ENCODE measurements at places on chromosomes 7 and 10.

DNA sequence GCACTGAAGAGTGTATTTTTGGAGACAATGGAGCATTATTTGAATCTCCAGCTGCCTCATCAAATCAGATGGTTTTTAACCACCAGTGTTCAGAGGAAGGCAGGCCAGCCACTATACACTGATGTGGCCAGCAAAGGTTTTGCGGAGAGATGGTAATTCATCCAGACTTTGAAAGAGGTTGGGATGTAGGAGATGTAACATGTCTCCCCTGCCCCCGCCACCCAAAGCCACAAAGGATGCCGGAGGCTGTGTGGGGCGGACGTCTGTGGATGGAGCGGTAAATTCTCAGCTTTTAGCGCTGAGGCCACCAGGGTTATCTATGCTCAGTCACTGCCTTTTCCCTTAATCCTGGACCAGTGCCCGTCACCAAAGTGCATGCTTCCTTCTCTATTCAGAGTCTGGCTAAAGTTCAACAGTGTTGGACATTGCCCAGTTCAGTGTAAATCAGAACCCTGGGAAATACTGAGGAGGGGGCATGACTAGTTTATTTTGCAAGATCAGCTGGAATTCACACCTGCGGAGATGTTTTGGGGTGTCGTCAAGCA, 3.7 kb upstream of the TRIP6 start:
- DNase-seq = peak; percentile 68

DNA sequence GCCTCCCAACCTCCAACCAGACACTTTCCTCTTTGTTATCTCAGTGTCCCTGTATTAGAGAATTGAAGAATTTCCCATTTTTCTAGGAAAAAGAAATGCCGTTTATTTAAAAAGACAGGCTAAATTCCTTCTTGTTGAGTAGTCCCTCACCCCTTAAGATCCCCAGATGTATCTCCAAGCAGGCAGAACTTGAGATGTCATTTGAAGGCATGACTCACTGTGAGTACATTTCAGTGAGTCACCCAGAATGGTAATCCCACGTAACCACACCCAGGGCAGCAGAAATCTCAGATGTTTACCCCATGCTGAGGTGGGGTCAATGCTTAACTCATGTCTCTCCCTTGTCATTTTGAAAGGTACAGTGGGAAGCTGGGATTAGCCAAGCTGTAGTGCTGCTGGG, 4.4 kb downstream of the ZNF655 start:
- no peak for DNase-seq

DNA sequence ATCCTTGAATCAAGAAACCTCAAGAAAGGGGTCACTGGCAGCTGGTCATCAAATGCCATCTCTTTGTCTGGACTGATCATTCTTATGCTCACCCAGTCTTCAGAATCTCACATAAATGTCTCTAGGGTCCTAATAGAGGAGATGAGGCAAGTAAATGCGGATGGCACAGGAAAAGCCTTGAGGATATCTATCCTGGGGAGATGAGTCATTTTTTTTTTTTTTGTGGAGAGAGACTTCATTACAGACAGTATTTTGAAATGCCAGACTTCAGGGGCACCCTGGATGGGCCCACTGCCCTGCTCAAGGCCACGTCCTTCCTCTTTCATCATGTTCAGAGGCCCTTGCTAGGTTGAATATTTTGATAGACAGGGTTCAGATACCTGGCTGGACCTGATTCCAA, 19.5 kb upstream of the PLPP4 start:
- no peak for DNase-seq

GRCh38 chr7:128904381-128905197, 5.9 kb downstream of the KCP start:
- DNase-seq = no peak

- no peak for DNase-seq
Observed at GRCh38 chr7:54015251-54015650, 526.9 kb upstream of the VSTM2A start.

GRCh38 chr10:13049774-13050420, 48.4 kb upstream of the CCDC3 start:
- DNase-seq = no peak

DNA sequence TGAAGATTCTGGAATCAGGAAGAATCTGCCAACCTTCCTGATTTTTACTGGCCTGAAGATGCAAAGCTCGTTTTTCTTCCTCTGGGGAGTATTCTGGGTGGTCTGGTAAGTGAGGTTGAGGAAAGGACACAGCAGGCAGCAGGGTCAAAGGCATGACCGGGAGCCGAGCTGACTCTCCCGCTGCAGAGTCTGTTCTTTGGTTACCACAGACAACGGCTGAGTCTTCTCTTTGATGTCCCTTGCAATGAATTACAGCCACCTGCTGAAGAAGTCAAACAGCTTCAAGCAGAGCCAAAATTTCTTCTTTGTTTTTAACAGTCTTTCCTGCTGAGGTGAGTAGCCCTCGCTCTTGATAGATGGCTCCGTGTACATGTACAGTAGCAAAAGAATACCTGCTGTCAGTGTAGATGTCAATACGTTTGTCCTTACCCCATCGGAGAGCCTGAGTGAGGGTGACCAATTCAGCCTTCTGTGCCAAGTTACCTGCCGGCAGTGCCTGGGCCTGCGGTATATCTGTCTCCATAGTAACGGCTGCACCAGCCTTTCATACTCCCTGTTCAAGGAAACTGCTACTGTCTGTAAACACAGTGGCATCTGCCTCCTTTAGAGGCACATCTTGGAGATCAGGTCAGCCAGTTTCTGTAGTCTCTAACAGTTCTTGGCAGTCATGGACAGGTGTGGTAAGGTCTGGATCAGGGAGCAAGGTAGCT, 76.4 kb downstream of the PRR15 start:
- DNase-seq = no peak

GRCh38 chr7:124027236-124027635, 5.6 kb downstream of the TMEM229A start:
- DNase-seq = no peak

DNA sequence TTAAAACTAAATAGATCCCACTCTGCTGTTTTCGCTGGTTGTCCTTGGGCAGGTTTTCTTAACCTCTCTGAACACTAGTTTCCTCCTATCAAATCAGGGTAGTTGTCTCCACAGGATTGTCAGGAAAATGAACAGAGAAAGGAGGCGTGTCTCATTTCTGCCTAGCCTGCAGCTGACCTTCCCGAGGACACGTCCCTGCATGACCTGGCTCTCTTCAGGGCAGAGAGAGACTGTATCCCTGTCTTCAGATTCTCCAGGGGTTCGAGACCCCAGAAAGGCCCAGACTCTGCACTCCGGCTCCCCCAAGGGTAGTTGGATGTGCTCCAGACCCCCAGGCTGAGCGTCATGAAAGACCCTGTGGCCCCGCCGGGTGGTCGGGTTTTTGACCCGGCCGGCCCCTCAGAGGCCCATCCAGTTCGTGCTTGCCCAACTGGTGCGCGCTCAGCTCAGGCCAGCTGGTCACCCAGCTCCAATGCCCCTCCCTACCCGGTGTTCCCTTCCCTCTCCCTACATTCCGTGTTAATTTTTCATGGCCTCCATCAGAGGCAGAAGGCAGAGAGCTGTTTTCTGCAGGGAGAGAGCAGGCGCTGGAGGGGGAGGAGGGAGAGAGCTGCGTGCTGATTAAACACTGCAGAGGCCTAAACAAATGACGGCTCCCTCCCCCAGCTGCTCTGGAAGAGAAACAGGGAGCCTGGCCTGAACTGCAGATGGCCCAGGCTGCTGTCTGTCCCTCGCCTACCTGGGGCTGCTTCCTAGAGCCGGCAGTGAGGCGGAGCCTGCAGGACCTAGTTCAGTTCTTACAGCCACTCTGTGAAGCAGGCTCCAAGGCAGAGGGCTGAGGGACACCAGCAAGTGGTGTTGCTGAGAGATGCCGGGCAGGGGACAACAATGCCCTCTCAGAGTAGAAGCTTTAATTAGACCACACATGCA, 86.2 kb upstream of the PPIF start:
- DNase-seq = no peak

GRCh38 chr10:133159950-133160825, at the start of gene KNDC1:
Gene KNDC1 (plus strand): TSS chr10:133160219. CDS start chr10:133160468, 249 bp downstream.
- DNase-seq = peak; percentile 44

GRCh38 chr10:12777840-12778585, 223.5 kb downstream of the CCDC3 start:
- peak; percentile 55 for DNase-seq
